Natural killer cell treated with Interleukin-12 subunit alpha and Interleukin-12 subunit beta and Interleukin-15 and Interleukin-18, amount 100 ng/mL, for 72 hours (primary cell): ENCODE measurements at places on chromosomes 7 and 10. TPM values are rescaled to one million over a fixed set of nuclear protein-coding genes. Genes with fewer than 3 reads are reported as not detected.

The TDRD1 gene
- 0.24 TPM for total RNA-seq

The FOXI2 gene
- not detected for total RNA-seq

The ITGA8 gene
- total RNA-seq: not detected

The ING3 gene
- 20.3 TPM for total RNA-seq

The TAS2R41 gene
- total RNA-seq: not detected

The TRIM56 gene
- total RNA-seq: 54.8 TPM

The PTF1A gene
- not detected for total RNA-seq

The HDAC9 gene
- 15.0 TPM for total RNA-seq

The LIPF gene
- total RNA-seq: not detected

The SFTPD gene
- total RNA-seq: not detected

The CFAP69 gene
- total RNA-seq: 0.33 TPM

GRCh38 chr7:141402277-141402996 lies 148.8 kb upstream of the AGK start:
- H3K27me3 ChIP-seq: peaks cover 36% of the 10 kb centered on the region
- H3K4me1 ChIP-seq: no peaks in the 10 kb centered on the region
- no peak overlapping the region for H3K4me3 ChIP-seq
- no peak overlapping the region for H3K27ac ChIP-seq
- H3K36me3 ChIP-seq: no peaks in the 10 kb centered on the region
- DNase-seq: no peak

- no peak for DNase-seq
- peaks cover 29% of the 10 kb centered on the region for H3K4me1 ChIP-seq
- no peak overlapping the region for H3K27ac ChIP-seq
- H3K36me3 ChIP-seq: peaks cover 7% of the 10 kb centered on the region
- H3K27me3 ChIP-seq: no peaks in the 10 kb centered on the region
These were observed 39.3 kb downstream of the SEPTIN7 start for GRCh38 chr7:35839860-35840854.

GRCh38 chr10:60040014-60040662 lies 133.8 kb upstream of the CCDC6 start:
- H3K4me1 ChIP-seq: no peaks in the 10 kb centered on the region
- H3K4me3 ChIP-seq: no peak overlapping the region
- DNase-seq: no peak

DNA sequence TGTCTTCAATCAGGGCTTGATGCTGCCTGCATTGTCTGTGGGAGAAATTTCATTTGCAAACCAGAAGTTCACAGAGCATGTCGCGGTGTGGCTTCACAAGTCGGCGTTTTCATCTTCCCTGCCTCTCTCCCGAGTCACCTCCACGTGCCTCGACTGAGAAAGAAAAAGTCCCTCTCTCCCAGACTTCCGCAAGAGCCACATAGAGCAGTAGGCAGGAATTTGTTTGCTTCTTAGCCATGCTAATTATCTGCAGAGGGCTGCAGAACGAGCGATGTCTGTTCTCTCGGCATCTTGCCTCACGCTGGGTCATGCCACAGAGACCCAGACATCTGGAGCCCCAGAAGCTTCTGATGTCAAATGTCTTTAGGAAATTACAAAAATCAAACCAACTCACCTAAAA lies 272.2 kb downstream of the TCF7L2 start:
- H3K4me3 ChIP-seq: no peak overlapping the region
- peaks cover 25% of the 10 kb centered on the region for H3K27me3 ChIP-seq
- no peaks in the 10 kb centered on the region for H3K36me3 ChIP-seq
- no peak overlapping the region for H3K27ac ChIP-seq
- no peak for DNase-seq

- no peak for DNase-seq
- no peaks in the 10 kb centered on the region for H3K4me1 ChIP-seq
- H3K27me3 ChIP-seq: peaks cover 24% of the 10 kb centered on the region
- no peak overlapping the region for H3K27ac ChIP-seq
- no peak overlapping the region for H3K4me3 ChIP-seq
These were observed 16.0 kb downstream of the RNF32 start for GRCh38 chr7:156656598-156656997.

DNA sequence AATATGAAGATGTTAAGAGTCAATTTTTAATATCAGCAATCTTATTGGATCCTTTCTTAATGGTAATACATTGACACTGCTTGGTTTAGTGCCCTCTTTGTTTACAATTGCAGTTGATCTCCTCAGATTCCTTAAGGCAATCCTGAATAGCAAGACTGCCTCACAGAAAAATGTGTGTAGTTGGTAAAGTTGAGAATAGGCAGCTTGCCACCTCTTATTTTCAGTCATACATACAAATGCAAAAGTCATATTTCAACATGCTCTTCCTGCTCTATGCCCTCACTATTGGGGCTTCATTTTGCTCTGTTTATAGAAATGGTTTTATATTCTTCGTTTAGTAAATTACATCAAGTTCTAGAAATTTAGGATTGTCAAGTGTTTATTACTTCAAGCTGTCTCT lies 661.1 kb upstream of the ANKRD30A start:
- H3K4me3 ChIP-seq: no peak overlapping the region
- H3K4me1 ChIP-seq: no peaks in the 10 kb centered on the region
- H3K27ac ChIP-seq: no peak overlapping the region
- no peak for DNase-seq

- H3K4me1 ChIP-seq: peaks cover 33% of the 10 kb centered on the region
- no peak overlapping the region for H3K4me3 ChIP-seq
These were observed 3.8 kb downstream of the LMTK2 start for GRCh38 chr7:98110249-98111022.

DNA sequence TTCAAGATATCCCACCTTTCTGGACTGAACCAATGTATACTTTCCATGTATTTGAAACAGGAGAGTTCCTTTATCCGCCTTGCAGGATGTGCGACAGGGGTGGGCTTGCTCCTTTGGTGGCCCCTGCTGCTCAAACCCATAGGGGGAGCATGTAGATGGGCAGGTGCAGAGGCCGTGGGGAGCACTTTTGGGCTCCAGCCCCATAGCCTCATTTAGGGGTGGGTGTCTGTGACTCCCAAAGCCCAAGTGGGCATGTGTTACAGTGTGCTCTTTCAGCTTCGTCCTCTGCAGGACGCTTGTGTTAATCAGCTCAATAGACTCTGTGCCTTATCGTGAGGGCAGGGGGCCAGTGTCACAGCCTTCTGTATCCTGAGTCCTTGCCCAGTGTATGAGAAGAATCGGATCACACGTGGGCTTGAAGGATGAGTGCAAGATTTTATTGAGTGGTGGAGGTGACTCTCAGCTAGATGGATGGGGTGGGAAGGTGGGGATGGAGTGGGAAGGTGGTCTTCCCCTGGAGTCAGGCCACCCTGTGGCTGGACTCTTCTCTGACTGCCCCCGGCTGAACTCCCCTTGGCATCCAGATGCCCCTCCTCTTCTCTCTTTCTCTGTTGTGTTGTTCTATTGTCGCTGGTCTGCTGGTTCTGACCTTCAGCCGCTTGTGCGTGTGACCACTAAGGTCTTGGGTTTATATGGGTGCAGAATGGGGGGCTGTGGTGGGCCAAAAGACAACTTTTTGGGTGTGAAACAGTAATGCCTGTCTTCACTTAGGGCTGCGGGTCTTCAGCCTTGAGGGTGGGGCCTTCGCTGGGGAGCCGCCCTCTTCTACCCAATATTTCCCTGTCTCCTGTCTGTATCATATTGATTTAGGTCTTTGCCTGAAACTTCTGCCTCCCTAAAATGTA lies 262.2 kb downstream of the GLRX3 start:
- no peak overlapping the region for H3K4me3 ChIP-seq
- DNase-seq: no peak
- no peaks in the 10 kb centered on the region for H3K4me1 ChIP-seq

DNA sequence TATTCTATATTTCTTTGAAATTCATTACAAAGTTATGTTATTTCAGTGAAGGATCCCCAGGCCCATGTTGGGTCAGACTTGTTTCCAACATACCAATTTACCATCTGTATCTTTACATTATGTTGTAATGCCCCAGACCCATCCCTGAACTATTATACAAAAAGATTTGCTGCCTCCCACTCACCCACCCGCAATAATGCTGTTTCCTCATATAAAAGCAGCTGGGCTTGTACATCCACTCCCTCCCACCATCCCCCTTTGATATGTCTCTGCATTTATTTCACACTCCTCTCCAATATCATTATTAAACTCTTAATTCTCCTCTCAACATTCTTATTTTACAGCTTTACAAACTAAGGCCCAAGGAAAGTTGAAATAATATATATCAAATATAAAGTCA lies 153.7 kb downstream of the DOCK4 start:
- DNase-seq: no peak
- H3K4me1 ChIP-seq: peaks cover 3% of the 10 kb centered on the region
- no peaks in the 10 kb centered on the region for H3K36me3 ChIP-seq
- no peaks in the 10 kb centered on the region for H3K27me3 ChIP-seq
- no peak overlapping the region for H3K27ac ChIP-seq

DNA sequence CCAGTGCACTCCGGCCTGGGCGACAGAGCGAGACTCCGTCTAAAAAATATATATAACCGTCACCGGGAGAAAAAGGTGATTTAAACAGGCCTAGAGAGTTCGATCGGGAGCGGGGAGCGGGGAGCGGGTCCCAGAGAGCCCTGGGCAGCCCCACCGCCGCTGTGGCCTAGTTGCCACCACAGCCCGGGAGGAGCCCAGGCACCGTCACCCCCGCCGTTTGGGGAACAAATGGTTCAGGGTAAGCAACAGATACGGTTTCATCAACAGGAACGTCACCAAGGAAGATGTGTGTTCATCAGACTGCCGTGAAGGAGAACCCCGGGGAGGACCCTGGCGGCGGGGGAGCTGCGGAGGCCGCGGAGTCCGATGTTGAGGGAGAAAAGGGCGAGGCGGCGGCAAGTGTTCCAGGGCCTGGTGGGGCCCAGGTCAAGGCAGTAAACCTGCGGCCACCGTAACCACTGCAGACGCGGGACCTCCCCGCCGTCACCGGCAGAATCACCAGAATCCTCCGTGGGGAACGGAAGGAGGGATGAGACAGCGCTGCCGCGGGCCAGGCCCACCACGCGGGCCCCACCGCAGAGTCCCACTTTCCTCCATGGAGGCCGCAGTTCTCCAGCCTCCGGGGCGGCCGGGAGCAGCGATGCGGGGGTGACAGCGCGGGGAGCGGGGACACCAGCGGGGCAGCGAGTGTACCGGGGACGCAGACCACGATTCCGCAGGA lies 103.4 kb downstream of the GALNT11 start:
- H3K4me3 ChIP-seq: no peak overlapping the region
- H3K27me3 ChIP-seq: no peaks in the 10 kb centered on the region
- DNase-seq: no peak
- H3K36me3 ChIP-seq: peaks cover 26% of the 10 kb centered on the region

DNA sequence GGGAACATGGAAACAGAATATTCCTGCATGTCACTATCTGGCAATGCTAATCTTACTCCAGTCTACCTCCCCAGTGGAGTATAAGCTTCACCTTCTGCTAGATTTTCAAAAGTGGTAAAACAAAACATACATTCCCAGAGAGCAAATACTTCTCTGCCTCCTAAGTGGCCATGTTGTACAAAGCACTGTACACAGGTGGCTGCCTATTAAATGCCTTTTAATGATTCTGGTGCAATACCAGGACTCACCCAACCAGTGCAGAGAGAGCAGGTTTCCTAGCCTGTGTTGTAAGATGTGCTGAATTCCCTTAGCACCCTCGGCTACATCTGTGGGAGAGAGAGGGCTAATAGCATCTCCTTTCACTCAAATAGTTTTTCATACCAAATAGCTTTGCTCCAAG lies 684.3 kb upstream of the NRP1 start:
- no peaks in the 10 kb centered on the region for H3K36me3 ChIP-seq
- H3K4me3 ChIP-seq: no peak overlapping the region
- no peaks in the 10 kb centered on the region for H3K4me1 ChIP-seq
- H3K27ac ChIP-seq: no peak overlapping the region
- DNase-seq: no peak

DNA sequence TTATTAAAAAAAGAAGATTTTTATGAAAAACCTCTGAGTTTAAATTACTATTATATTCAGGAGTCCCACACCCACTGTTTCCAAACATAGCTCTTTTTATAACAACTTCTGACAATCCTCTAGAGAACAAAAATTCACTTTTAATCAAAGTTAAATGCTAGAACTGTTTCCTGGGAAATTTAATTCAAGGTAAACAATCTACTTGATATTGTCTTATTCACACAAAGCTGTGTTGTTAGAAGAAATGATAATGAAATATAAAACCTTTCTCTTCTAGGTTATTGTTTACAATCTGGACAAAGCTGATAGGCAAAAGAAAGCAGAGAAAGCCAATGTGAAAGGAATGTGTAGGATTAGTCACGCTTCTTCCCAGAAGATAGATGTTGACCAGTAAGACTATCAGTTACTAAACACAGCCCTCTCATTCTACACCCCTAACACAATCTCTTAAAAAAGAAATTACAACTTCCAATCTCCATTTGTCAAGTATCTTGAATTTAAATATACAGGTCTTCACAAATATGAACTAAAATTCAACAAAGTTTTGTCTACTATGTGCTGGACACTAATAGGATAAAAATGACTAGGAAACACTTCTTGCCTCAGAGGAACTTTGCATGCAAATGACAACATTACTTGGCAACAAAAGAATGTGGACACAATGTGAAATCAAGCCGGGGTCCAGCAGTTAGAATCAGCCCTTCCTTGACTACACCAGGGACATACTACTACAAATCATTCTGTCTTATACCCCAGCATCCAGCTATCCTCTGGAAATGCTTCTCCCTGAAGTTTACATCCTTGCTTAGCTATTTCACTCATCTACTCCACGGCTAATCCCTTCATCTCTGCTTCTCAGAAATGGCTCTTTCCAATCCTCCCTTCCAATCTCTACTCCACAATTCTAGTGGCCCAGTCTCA lies 123.7 kb downstream of the IMMP2L start:
- peaks cover 11% of the 10 kb centered on the region for H3K36me3 ChIP-seq
- no peak for DNase-seq
- no peaks in the 10 kb centered on the region for H3K27me3 ChIP-seq
- no peaks in the 10 kb centered on the region for H3K4me1 ChIP-seq
- H3K4me3 ChIP-seq: no peak overlapping the region
- no peak overlapping the region for H3K27ac ChIP-seq

- no peak overlapping the region for H3K27ac ChIP-seq
- H3K27me3 ChIP-seq: peaks cover 23% of the 10 kb centered on the region
- H3K36me3 ChIP-seq: no peaks in the 10 kb centered on the region
- H3K4me1 ChIP-seq: peaks cover 2% of the 10 kb centered on the region
- no peak for DNase-seq
These were observed 258.8 kb downstream of the PHF14 start for GRCh38 chr7:11232462-11232861.

GRCh38 chr7:135620980-135621850 lies 41.1 kb upstream of the STMP1 start:
- H3K4me3 ChIP-seq: no peak overlapping the region
- no peak for DNase-seq
- peaks cover 34% of the 10 kb centered on the region for H3K36me3 ChIP-seq
- no peak overlapping the region for H3K27ac ChIP-seq

DNA sequence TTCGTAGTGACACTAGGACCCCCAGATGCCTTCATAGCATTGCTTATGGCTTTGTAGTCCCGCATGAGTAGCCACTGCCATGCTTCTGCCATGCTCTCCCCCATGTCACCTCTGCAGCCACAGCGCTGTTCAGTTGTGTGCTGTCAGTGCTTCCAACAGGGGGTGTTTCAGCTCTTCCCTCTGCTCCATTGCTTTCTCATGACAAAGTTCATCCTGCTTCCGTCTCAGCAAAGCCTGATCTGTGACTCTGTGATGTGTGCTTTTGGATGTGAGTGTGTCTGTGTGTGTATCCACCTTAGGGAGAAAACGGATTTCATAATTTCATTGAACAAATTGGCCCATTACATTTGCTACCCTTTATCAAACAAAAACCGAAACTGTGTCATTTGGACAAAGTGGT lies 134.9 kb upstream of the SAMD8 start:
- no peak overlapping the region for H3K4me3 ChIP-seq
- DNase-seq: no peak
- peak overlapping the region; percentile 88 for H3K27ac ChIP-seq
